ENCODE measurements at places on chromosomes 12 and 14. TPM values are rescaled to one million over a fixed set of nuclear protein-coding genes. Genes with fewer than 3 reads are reported as not detected.

DNA sequence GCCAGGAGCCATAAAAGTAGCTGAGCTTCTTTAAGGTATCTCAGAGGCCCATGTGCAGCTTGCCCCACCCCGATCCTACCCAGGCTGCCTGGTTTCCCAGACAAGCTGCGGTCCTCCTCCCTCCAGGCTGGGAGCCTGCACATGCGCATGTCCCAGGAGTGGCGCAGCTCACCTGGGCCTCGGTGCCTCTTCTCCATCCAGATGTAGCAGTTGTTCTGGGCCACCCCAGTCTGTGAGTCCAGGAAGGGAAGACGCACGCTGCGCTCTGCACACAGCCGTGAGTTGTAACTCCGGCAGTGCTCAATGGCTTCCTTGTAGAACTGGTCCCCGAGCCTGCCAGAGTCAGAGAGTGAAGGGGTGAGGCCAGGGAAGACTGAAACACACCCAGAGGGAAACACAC lies 122.3 kb downstream of the DPF3 start:
- DNase-seq, result no peak

DNA sequence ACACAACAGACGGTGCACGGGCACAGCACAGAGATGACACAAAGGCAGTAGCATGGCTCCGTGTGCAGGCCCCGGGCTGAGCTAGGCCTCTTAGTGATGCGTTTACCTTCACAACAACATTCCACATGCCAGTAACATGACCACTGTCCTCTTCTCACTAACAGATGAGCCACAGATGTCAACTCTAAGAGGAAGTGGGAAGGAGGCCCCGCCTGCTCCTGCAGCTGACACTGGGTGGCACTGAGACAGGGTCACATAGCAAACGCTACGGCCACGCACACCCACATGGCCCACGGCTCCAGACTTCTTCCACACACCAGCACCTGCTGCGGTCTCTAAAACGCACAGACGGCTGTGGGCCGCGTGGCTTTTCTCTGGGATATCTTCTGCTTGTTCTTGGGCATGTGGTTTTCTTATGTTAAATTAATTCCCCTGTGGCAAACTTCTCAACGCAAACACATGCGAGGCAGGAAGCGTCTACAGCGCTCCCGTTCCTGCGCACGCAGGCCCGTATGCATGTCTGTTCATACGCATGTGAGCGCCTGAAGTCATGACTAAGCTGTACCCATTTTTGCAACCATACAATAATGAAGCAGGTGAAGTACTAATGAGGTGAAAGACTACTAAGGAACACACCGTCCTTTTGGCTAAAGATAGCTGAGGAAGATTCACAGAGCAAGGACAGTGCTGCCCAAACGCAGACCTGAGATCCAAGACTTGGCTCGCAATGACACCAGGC lies 26.8 kb downstream of the AMN start:
- DNase-seq, result peak; percentile 68

GRCh38 chr12:27674989-27675388 lies 21.3 kb upstream of the REP15 start:
- no peak for DNase-seq

- no peak for DNase-seq
Observed at GRCh38 chr12:21912318-21912717, 28.9 kb downstream of the ABCC9 start.

- DNase-seq, result no peak
Observed at GRCh38 chr14:100391724-100392123, 68.6 kb downstream of the SLC25A47 start.

DNA sequence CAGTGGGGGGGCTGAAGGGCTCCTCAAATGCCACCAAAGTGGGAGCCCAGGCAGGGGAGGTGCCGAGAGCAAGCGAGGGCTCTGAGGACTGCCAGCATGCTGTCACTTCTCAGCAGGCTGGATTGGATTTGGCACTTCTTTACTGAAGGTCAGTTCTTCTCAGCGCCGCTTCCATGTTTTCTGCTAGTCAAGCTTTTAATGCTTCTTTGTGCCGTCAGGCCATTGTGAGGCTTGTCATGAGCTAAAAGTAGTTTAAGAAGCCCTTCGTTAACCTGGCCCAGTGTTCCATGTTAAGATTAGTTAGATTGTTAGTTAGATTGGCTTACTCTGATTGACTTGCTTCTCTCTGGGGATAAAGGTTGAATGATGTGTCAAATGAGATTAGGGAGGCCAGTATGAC lies 13.4 kb downstream of the GABARAPL1 start:
- DNase-seq, result no peak

DPY19L2 gene
- not detected for total RNA-seq

TRAF3 gene
- 32.4 TPM for total RNA-seq

PRKD1 gene
- total RNA-seq, result not detected

- no peak for DNase-seq
Observed at GRCh38 chr12:116545144-116545543, 14.0 kb upstream of the MAP1LC3B2 start.

FOXG1 gene
- total RNA-seq, result not detected

IL22 gene
- total RNA-seq, result not detected

RAD9B gene
- total RNA-seq, result 0.63 TPM
